Activated T-helper 17 cell treated with anti-CD3 and anti-CD28 coated beads, Interleukin-2, amount 50 U/mL, for 72 hours (primary cell): ENCODE measurements at places on chromosomes 3 and 15.

DNA sequence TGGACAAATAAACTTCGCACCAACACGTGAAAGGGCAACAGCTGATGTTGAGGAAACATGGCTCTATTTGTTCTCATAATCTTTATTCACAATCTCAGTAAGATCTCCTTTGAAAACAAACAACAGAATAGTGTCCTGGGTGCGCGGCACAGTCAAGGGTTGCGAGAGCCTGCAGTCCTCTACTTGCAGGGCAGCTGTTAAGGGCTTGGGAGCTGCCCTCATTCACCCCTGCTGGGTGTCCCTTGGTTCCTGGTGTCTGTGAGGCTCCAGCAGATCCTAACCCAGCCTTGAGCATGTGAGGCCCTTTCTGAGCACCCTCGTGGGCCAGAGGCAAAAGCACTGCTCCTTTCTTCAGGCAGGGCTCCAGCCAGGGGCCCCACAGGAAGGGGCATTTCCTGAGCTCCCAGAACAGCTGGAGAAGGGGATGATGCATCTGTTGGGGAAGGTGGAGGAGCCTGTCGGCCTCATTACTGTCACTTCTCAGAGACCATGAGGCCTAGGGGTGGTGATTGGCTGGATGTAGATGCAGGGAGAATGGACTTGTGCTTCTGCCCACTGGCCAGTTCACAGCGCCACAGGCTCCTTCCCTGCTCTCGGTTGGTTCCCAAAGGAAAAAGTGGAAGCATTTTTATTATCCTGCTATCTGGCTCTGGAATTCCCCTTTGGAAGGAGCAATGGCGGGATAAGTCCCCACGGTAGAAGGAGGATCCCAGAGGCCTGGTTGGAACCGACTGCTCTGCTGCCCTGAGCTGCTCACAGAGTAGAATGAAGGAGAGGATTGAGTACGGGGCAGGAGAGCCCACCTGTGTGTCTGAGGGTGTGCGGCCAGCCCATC, 51.9 kb upstream of the KLF13 start:
- no peak for ATAC-seq

DNA sequence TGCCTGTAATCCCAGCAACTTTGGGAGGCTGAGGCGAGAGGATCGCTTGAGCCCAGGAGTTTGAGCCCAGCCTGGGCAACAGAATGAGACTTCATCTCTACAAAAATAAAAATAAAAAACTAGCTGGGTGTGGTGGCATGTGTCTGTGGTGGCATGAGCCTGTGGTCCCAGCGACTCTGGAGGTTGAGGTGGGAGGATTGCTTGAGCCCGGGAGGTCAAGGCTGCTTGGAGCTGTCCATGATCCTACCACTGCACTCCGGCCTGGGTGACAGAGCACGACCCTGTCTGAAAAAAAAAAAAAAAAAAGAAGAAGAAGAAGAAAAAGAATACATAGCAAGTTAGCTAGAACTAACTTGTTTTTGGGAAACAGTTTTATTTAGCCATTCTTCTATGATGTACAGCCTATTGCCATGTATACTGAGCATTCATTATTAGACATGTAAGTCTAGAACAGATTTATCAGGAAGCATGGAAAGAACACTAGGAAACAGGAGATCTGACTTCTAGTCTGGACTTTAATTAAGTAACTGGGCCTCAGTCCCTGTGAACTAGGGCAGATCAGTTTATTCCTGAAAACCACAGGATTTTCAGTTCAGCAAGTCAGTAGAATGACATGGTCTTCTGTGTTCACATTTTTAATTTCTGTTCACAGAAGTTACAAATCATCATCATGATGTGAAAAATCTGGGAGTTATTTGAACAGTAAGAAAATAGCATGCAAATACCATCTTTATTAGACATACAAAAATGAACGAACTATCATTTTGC, 65.5 kb downstream of the KAT2B start:
- no peak for ATAC-seq

- no peak for ATAC-seq
Measured at GRCh38 chr15:95880031-95880570, 450.4 kb upstream of the NR2F2 start.

- no peak for ATAC-seq
Measured at GRCh38 chr15:78208341-78208844, 26.0 kb downstream of the ACSBG1 start.

DNA sequence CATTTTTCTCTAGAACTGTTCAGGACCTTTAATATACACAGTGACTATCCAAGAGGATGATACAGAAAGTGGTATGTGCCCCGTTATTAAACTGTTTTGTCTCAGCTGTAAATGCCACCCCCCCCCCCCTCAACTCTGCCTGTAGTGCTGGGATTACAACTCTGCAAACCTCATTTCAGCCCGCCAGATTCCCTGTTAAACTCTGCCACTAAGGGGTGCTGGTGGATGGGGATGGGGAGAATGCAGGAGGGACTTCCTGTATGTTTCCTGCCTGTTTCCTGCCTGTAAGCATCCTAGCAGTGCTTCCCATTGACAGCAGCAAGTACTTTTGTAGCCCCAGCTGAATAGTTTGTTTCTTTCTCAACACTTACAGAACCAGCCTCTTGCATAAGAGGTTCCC, 301.7 kb upstream of the RORA start:
- no peak for ATAC-seq

DNA sequence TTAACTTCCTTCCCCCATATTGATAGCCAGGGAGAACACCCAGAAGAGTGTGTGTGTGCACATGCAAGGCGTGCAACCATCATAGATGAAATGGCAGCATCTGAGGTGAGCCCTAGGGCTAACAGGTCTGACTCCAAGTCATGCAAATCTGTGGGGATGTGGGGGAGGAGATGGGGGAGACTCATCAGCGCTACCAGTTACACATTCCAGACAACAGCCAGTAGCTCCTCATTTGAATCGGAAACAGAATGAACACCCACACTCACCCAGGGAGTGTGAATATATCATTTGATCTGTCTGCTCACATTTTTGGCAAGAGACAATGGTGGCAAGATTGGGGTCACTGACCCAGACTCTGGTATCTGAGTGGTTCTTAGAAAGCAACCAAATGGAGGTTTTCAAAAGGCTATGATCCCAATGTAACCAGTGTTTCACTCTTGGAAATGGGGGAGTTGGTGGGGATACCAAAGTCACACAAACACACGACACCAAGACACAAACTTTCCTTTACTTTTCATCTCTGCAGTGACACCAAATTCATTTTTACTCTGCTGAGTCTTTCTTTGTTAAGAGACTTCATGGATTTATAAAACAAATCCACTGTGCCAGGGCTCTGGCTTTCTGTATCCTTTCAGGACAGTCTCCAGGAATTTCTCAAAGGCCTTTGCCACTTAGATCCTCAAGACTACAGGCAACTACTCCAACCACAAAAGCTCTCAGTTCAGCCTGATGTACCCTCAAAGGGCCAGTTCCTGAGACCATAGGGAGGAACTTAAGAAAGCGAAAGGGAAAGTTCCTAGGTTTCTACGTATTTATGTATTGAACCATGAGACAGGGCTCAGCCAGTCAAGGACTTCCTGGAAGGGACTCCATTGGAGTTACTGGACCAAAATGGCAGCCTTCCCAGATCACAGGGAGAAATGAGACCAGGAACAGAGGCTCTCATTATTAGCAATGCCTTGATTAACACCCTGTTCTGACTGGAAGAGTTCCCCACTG, 2.2 kb downstream of the CDCP1 start:
- peak; percentile 32 for ATAC-seq

DNA sequence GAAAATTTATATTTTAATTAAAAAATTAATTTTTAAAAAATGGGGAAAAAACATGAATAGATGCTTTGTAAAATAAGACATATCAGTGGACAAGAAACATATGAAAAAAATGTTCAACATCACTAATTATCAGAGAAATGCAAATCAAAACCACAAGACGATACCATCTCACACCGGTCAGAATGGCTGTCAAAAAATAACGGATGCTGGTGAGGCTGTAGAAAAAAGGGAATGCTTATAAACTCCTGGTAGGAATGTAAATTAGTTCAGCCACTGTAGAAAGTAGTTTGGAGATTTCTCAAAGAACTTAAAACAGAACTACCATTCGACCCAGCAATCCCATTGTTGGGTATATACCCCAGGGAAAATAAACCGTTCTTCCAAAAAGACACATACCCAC, 93.8 kb downstream of the XRN1 start:
- ATAC-seq: no peak

GRCh38 chr3:105764378-105765307, 104.2 kb downstream of the CBLB start:
- ATAC-seq: peak; percentile 44

- no peak for ATAC-seq
Measured at GRCh38 chr3:57951066-57951882, 56.9 kb upstream of the FLNB start.

DNA sequence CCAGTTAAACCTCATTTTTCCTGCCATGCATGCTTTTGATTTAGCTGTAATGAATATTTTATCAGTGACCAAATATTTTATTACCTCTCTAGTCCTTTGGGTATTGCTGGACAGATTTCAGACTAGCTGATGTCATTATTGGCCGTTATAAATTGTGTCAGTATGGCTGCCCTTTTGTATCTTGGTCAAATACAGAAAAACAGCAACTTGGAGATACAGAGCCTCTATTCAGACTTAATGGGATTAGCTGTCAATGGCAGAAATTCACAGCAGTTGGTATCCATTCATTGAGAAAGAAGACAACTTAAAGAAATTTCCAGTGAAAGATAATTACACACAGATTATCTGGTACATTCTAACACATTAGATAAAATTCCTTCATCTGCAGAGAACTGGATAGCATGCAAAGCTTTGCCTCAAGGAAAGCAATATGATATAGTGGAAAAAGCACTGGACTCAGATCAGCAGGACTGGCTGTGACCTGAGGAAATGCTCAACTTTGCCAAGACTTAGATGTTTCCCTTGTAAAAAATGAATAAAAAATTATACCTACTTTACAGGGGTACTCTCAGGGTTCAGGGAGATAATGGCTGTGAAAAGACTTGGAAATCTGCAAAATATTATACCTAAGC, 20.8 kb downstream of the COL6A6 start:
- ATAC-seq: no peak

- peak; percentile 99 for ATAC-seq
Measured at GRCh38 chr3:68249265-68249664, 594.9 kb upstream of the SUCLG2 start.

DNA sequence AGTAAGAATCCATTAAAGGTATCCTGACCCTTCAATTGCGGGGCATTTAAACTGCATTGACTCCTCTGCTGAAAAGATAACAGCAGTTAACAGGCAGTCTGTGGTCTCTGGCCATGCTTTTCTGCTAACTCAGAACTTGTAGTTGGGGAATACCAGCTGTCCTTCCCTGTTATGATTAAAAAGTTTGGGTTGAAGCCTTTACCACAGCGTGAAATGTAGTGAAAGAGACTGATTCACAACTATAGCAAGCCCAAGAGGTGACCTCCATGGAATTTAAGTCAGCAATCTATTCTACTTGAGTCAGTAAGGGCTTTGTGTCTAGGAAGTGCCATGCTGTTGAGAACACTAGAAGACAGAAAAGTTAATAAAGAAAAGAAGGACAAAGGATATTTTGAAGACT, 1037.3 kb downstream of the SI start:
- ATAC-seq: no peak

GRCh38 chr15:51314391-51315337, 23.7 kb downstream of the CYP19A1 start:
- ATAC-seq: no peak

DNA sequence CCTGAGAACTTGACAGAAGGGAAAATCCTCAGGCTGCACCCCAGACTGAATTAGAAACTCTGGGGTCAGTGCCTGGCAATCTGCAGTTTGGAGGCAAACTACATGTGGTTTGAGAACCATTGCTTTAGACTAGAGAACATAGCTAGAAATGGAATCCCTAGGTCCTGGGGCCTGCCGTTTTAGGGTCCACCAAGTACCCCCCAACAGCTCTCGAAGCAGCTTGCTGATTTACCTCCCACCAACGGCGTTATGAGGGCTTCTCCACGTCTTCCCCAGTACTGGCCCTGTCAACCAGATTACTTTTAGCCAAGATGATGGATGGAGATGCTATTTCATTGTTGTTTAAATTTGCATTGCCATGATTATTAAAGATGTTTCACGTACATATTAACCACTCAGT, 272.5 kb downstream of the XXYLT1 start:
- no peak for ATAC-seq

- ATAC-seq: no peak
Measured at GRCh38 chr3:104359546-104359945, 1007.2 kb upstream of the ALCAM start.

- ATAC-seq: no peak
Measured at GRCh38 chr3:148034353-148034752, 625.2 kb downstream of the ZIC1 start.

GRCh38 chr15:38894243-38894948, 329.8 kb upstream of the RASGRP1 start:
- ATAC-seq: no peak

GRCh38 chr3:171757361-171758034, 52.8 kb downstream of the PLD1 start:
- no peak for ATAC-seq

GRCh38 chr3:110562621-110563020, 509.0 kb upstream of the NECTIN3 start:
- no peak for ATAC-seq

DNA sequence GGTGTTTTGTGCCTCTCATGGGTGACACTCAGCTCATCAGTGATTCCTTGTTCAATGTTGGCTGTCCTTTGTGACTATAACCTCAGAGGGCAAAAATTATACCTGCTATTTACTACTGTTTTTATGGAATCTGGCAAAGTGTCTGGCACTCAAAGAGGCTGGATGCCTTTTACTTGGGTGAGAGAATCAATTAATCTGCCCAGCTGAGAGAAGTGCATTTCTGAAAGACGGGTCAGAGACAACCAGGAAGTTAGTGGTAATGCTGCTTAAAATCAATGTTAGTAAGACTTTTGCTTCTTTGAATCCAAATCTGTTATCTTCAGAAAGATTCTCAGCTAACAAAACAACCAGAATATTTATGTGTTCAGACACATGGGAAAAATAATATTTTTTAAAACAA, 436.2 kb upstream of the SUCLG2 start:
- no peak for ATAC-seq

DNA sequence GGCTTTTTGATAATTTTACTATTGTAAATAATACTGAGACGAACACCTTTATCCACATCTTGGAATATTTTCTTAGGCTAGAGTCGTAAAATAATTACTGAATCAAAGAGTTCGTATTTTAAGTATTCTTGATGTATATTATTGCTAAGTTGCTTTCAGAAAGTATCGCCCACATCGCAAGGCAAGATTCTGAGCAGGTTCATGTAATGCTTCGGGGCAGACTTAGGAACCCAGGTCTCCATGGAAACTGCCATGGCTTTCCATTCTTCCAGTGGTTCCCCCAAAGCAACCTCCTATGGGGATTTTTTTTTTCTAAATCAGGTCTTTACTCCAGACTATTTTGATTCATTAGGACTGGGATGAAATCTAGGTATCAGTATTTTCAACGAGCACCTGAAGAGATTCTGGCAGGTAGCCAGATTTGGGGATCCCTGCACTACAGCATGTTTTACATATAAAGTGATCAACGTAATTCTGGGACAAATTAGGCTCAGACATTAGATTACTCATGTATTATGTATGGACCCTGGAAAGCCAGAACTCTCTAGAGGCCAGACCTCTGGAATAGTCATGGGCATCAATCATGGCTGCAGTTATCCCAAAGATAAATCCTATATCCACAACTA, 86.5 kb downstream of the B3GNT5 start:
- ATAC-seq: no peak
